ENCODE measurements at places on chromosomes 5 and 9.

- no peak for DNase-seq
Observed at GRCh38 chr5:159415301-159415937, 85.1 kb upstream of the IL12B start.

GRCh38 chr9:70609542-70610286 is 195.3 kb upstream of the KLF9 start:
- DNase-seq, result no peak

- DNase-seq, result no peak
Observed at GRCh38 chr5:157384971-157385709, 74.9 kb upstream of the NIPAL4 start.

GRCh38 chr9:7973123-7973522 is 173.5 kb upstream of the DMAC1 start:
- no peak for DNase-seq

- DNase-seq, result no peak
Observed at GRCh38 chr5:179829732-179830435, 9.2 kb downstream of the SQSTM1 start.

GRCh38 chr5:76305775-76306174 is 97.3 kb upstream of the IQGAP2 start:
- DNase-seq, result no peak
